ENCODE measurements at places on chromosomes 1 and 21.

- DNase-seq = no peak
Observed at GRCh38 chr1:78184460-78185072, 138.8 kb downstream of the GIPC2 start.

DNA sequence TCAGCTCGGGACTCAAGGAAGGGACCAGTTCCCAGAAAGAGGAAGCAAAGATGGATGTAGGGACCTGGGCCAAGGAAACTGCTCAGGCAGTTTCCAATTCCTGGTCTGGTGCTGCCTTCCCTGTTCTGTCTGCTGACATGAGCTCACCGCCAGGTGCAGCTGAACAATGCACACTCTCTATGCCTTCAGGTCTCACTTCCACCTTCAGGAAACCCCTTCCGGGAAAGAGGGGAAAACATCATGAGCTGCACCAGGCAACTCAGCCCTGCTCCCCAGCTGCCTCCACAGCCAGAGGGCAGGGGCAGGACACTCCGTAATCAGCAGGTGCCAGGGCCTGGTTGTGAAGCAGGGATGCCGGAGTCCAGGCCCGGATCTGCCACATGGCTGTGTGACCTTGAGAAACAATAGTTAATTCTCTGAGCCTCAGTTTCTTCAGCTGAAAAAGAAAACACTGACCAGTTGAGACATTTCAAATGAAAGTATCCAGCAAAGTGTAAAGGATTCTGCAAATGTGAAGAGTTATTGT lies 27.8 kb downstream of the SMIM12 start:
- DNase-seq = no peak

- DNase-seq = no peak
Observed at GRCh38 chr21:32302560-32302959, 3.9 kb downstream of the MRAP start.

DNA sequence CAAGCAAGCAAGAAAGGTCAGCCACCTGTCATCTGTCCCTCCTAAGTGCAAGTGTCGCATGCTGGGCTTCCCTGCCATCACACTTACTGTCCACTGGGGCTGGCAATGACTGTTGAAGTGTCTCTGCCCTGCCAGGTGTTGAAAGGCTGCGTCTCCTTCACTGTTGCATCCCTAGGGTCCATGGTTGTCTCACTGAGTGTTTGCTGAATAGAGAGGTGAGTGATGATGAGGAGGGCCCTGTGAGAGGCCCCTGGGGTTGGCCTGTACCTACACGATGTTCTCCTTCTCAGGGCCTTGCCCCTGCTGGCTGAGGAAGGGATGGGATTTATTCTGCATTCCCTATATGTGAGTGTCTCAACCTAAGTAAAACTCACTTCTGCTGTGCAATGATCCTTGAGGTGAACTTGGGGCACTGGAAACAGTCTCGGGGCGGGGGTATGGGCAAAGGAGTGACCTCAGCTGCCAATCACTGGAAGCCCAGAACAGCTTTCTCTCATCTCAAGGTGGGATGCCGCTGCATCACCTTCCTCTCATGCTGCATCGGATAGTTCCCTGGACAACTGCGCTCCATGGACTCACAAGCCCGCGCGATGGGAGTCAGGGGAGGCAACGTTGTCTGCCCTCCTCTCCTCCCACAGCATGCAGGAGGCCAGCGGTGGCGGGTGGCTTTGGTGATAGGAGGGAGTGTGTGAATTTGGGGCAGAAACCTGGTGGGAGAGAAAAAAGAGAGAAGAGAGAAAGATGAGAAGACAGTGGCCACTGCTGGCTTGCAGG lies 35.8 kb upstream of the SOX13 start:
- no peak for DNase-seq

GRCh38 chr1:95340061-95340460 lies 106.1 kb downstream of the RWDD3 start:
- DNase-seq = no peak
